Stimulated activated CD8-positive, alpha-beta memory T cell treated with anti-CD3 and anti-CD28 coated beads, Interleukin-15, amount 100 ng/mL, for 1 hour (primary cell): ENCODE measurements at places on chromosomes 16 and 17.
A peak's percentile ranks its signal among the peaks of the same experiment; 100 is the strongest.

DNA sequence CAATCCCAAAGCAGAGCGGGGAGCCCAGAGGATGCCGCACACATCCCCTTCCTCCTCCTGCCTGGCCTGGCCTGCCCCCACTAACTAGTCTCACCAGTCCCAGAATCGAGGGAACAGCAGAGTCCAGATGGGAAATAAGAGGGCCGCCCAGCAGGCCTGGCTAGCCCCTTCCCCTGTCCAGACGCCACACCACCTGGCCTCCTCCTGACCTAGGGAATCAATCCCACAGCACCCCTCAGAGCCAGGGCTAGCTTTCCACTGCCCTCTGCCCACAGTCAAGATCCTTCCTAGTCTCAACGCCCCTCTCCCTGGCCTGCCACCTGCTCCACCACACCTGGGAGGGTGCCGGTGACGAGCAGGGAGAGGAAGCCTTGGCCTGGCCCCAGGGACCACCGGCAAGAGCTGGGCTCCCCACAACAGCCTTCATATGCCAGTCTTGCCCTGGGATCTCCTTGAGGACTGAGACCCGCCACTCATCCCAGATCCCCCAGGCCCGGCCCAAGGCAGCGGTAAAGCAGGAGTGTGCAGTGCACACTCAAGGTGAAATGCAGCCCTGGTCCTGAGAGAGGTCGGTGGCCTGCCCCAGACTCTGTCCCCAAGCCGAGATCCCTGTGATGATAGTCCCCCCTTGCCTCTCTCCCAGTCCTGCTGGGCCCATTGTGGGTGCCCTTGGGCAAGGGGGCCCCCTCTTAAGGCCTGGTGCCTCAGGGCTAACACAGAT, 27.9 kb downstream of the KATNB1 start:
- no peak for DNase-seq

DNA sequence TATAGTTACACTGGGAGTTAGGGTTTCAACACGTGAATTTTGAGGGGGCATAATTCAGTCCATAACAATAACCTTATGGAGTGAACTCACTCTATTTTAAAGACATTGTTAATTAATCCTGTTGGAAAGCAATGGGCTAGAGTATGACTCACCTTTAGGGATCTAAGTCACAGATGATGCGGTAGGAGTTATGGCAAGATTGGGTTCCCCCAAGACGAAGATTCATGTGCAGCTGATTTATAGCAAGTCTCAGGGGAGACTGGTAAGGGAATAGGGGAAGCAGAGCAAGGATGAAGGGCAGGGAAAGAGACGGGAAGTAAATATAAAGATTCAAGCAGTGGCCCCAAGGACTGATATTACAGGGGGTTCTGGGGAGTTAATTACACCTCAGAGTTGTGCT, 159.6 kb upstream of the DNAH9 start:
- no peak for DNase-seq

- DNase-seq, result no peak
These were observed 171.0 kb downstream of the CCDC182 start for GRCh38 chr17:57574040-57574513.

- peak; percentile 34 for DNase-seq
These were observed 31.7 kb downstream of the SOCS1 start for GRCh38 chr16:11224096-11224893.

GRCh38 chr17:80930335-80931279, 61.0 kb upstream of the CHMP6 start:
- no peak for DNase-seq

DNA sequence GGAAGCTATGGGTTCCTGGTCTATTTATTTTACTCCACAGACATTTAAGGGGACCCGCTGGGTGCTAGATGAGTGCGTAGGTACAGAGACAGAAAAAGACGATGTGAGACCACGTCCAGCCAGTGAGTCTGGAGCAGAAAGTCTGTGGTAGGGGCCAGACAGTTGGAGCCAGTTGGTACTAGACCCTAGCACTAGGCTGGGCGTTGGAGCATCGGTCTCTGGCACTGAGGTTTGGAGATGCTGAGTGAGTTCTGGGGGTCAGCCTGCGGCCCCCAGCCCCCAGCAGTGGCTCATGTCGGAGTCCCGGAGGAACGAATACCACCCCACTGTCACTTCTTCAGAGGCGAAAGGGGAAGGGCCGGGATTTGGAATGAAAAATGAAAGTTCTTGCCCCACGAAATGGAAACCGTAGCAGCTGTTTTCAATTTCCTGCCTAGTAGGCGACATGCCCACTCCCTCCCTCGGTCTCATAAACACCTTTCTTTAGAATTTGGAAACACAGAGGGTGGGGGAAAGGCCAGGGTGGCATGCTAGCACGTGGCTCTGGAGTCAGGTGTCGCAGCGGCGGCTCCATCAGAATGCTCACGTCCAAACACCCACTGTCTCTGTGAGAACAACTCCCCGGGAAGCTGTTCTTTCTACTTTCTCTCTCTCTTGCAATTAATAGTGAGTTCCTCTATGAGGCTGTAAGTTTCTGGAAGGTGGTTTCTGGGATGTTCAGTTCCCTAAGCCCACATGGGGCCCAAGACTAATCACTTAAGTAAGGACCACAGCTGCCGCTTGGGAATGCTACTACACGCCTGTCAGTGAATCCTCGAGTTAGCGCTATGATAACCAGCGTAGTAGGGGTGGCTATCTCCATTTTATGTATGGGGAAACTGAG, 96.8 kb downstream of the IRF8 start:
- no peak for DNase-seq

GRCh38 chr16:61665512-61665911, 370.7 kb downstream of the CDH8 start:
- no peak for DNase-seq

DNA sequence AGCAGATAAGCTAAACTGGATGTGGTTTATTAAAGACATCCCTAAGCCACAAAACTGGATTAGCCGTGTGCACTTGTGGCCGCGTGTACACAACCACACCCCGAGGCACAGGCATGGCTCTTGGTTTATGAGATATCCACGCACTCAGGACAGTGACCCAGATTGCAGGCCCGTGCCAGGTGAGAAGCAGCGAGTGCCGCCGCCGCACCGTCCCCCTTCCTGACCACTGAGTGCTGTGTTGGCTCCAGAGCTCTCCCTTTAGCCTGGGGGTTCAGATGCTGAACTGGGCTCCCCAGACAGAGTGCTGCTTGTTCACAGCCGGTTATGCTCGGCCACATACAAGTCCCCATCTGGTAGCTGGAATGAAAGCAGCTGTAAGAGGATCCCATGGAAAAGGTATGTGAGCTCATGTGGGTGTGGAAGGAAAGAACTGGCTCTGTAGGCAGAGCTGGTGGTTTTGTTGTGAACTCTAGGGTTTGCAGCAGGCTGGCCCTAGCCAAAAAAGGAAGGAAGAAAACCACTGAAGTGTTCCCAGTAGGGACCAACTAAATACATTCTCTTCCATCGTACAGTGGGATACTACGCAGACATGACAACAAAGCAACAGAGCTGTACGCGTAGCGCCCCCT, 29.5 kb downstream of the KNOP1 start:
- no peak for DNase-seq

DNA sequence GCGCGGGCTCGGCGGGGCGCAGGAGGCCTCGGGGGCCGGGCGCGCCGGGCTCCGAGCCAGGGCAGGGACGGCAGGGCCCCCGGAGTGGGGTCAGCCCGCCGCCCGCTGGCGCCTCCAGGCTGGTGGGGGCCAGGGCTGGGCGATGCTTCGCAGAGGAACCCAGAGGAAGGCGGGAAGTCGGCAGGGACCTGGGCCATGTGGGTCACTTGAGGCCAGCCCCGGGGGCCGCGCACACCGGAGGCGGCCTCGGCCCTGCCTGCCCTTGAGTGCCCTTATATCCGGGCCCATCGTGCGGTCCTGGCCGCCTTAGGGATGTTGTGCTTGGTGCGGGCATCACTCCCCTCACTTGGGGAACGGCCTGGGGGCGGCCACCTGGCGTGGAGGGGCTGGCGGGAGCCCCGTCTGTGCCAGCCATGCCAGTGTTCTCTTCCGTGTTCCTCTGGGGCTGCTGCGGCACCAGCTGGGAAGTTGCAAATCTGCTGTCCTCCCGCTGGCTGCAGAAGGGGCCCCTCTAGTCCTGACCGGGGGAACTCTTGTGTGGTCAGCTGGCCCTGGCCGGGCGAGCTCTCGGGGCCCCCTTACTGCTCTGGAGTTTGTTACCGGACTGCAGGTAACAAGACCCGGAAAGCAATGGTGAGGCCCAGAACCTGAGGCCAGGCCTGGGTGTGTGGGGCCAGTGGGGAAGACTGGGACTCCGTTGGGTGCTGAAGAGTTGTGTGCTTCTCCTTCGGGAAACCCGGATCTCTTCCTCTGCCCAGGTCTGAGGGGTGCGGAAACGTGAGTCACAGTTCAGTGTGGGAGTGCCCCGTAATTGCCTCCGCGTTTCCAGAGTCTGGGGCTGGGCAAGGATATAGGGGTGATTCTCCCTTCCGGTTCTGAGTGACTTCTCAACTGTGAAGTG, 849 bp downstream of the CAPN15 start:
- no peak for DNase-seq

- DNase-seq, result no peak
These were observed 528 bp downstream of the ITFG1 start for GRCh38 chr16:47460359-47460710.

DNA sequence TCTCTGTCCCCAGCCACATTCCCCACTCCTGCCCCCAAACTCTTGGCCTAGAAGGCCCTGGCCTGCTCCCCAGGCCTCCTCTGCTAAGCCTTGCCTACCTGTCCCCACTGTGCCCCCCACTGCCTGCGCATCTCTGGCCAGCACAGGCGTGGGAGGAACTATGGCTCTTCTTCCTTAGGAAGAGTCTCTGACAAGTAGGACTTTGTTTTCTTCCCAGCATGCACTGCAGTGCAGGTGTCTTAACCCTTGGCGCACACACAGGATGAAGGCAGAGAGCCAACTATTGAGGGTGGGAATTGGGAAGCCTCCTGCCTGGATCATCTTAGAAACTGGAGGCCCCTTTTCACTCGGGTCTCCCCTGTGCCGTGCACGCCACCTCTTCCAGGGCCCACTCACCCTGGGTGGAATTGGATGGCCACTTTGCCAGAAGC, 3.6 kb downstream of the AMDHD2 start:
- DNase-seq, result no peak
